Muscle of arm (tissue), 14 donors: ENCODE measurements at places on chromosomes 7 and 10. TPM values are rescaled to one million over a fixed set of nuclear protein-coding genes. Genes with fewer than 3 reads are reported as not detected.

DNA sequence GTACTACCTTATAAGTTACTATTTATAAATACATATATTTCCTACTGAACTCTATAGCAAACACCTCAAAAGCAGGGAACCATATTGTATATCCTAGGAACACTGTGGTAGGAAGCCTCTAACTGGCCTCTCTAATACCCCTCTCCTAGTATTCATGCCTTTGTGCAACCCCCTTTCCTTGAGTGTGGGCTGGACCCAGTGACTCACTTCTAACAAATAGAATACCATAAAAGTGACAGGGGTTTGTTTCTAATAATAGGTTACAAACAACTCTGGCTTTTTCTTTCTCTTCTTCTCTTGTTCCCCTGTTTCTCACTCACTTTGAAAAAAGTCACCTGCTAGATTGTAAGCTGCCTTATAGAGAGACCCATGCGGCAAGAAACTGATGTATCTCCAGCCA lies 51.6 kb upstream of the MACC1 start:
- no peak for DNase-seq

DNA sequence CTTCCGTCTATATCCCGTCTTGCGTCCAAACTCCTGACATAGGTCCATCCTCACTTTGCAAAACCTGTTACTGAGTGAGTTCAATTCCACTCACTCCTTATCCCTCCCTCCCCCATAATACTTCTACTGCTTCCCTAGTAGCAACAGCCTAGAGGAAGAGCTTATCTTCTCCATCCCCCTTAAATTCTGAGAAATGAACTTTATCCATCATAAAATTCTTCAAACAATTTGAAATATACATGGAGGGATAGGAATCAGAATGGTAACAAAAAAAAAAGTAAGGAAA lies 27.6 kb downstream of the SEMA3C start:
- no peak for DNase-seq

HEPACAM2 gene
- polyA plus RNA-seq, result not detected

FRAT2 gene
- polyA plus RNA-seq, result 3.9 TPM

DNA sequence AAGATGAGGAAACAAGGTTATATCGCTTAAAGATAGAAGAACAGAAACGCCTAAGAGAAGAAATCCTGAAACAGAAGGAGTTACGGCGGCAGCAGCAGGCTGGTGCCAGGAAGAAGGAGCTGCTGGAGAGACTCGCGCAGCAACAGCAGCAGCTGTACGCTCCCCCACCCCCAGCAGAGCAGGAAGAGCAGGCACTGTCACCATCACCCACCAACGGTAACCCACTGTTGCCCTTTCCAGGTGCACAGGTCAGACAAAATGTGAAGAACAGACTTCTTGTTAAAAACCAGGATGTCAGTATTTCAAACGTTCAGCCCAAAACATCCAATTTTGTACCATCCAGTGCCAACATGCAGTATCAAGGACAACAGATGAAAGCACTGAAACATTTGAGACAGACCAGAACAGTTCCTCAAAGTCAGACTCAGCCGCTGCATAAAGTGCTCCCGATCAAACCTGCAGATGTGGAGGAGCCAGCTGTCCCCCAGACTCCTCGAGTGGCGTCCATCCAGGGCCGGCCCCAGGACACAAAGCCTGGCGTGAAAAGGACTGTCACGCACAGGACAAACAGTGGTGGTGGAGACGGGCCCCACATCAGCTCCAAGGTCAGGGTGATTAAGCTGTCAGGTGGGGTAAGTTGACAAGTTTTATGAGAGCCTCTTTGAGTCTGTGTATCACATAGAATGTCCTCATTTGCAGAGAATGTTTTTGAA lies 67.1 kb downstream of the SHH start:
- DNase-seq, result no peak
